Stomach (tissue), 19 donors: ENCODE measurements at places on chromosomes 6 and 20. TPM values are rescaled to one million over a fixed set of nuclear protein-coding genes. Genes with fewer than 3 reads are reported as not detected.

The CALHM6 gene
- total RNA-seq = 8.1 TPM

The KHDC1L gene
- total RNA-seq = not detected

The STMND1 gene
- total RNA-seq = not detected

The PNLDC1 gene
- total RNA-seq = 2.5 TPM

The PRPH2 gene
- 1.2 TPM for total RNA-seq
